ENCODE measurements at places on chromosomes 3 and 15.

DNA sequence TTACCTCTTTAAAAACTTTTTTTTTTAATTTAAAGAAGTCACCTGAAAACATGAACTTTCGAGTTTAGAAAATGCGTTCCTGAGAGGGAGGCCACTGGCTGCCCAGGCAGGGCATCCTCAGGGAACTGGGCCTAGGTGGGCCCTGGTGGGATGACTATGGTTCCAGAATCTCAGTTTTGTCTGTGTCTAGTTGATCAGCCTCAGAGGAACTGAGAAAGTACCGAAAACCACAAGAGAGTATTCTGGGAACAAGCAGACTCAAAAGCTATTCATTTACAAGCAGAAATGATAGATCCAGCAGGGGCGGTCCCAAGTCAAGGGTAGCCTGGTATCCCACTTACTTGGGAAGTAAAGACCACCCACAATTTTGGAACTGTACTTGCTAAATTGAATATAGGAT lies 10.5 kb downstream of the WWTR1 start:
- DNase-seq = no peak

GRCh38 chr3:23044463-23044862 lies 158.7 kb upstream of the UBE2E2 start:
- DNase-seq = no peak

DNA sequence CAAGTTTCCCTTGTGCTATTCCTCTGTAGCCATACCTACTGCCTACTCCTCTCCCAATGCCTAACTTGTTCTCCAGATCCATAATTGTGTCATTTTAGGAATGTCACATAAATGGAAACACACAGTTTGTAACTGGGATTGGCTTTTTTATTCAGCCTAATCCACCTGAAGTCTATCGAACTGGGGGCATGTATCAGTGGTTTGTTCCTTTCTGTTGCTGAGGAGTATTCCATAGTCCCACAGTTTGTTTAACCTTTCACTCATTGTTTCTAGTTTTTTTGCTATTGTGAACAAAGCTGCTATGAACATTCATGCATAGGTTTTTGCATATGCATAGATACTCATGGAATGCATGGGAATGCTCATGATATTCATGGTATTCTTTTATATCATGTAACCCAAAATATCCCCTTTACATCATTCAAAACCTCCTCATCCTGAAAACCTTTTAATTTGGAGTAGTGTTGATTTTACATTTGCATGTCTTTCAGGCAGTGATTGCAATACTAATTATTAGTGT lies 25.9 kb upstream of the LRRC34 start:
- no peak for DNase-seq

GRCh38 chr15:88735212-88735611 lies 68.0 kb upstream of the ACAN start:
- no peak for DNase-seq

DNA sequence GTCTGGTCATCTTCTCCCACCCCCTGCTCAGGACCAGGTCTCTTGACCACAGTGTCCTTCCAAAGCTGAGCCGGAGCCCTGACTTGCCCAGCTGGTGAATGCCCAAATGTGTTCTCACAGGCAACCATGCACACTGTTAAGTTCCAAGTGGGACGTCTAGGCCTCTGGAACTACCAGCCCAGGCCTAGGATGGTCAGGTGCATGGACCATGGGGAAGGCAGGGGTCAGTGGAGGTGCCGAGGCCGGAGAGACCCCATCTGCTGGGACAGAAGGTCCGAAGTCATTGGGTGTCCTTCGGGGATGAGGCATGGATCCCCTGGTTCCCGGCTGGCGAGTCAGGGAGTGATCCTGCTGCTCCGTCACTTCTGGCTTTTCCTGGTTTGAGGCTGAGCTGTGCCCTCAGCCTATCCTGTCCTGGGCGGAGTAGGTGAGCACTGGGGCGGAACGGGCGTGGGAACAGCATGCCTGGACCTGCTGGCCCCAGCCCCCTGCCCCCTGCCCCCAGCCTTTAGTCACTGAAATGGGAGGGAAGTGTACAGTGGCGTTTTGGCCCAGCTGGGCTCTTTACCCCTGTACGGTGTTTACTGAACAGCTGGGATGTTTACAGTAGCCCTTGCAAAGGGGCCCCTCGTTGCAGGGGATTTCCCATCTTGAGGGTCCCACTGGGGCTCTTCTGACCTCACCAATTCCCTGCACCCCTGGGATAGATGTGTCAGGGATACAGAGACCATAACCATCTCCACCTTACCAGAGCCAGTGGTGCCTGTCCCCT lies 12.1 kb downstream of the SEMA3F start:
- DNase-seq = no peak

DNA sequence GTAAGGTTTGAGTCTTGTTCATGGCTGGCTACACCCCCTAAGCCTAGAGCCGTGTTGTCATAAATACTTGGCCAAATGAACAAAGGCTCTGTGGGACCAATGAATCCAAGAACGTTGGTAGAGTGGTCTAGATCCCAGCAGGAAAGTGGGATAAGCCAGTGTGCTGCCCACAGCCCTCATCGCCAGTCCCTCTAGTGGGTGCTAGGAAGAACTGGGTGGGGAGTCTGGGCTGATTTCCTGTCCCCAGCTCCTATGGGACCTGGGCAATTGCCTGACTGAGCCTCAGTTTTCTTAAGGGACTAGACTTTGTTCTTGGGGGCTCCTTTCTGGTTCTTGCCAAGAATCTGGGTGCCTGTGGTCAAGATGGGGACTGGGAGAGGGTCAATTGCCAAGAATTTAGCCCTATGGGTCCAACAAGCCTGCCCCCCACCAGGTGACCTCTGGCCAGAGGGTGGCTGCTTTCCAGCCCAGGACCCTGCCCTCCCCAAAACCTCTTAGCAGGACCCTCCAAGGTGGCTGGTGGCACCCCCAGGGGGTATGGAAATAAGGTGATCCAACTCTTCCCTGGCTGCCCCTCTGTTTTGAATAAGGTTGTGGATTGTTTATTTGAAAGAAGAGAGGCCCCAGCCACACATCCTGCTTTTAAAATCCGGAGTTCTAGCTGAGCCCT lies 42.7 kb downstream of the SMAD6 start:
- DNase-seq = peak; percentile 20

DNA sequence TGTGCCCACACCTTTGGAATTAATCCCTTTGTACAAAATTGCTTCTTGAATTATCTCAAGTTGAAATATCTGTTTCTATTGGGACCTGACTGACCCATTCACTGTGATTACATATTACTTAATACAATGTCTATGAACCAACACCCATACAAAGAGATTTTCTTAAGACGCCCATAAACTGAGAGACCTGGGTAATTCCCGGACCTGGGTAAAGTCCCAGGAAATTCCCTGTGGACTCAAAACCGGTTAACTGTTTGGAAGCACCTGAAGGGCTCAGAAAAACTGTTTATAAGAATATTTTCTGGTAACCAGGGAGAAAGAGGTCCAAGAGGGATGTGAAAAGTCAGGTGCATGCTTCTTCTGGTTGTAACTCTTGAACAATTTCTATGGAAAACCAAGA lies 314.0 kb upstream of the WNT5A start:
- no peak for DNase-seq

GRCh38 chr3:14480207-14481017 lies 59.7 kb downstream of the GRIP2 start:
- peak; percentile 54 for DNase-seq

GRCh38 chr3:185988080-185988815 lies 50.4 kb upstream of the TRA2B start:
- DNase-seq = no peak

DNA sequence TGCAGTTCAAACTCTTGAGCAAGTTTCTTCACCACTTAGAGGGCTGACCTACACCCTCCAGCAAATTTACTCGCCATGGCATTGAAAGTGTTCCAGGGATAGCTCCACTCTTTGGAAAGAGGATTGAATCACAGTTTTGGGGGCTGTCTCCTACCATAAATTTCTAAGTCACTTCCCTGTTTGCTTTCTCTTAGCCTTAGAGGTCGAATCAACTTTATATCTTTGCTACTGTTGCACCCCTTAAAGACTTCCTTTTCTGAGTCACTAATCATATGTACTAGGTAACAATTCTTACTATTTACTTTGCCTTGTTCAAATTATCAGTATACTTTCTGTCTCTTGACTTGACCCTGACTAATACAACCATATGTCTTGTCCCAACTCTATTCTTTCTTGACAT lies 1151.8 kb upstream of the ALCAM start:
- DNase-seq = no peak

DNA sequence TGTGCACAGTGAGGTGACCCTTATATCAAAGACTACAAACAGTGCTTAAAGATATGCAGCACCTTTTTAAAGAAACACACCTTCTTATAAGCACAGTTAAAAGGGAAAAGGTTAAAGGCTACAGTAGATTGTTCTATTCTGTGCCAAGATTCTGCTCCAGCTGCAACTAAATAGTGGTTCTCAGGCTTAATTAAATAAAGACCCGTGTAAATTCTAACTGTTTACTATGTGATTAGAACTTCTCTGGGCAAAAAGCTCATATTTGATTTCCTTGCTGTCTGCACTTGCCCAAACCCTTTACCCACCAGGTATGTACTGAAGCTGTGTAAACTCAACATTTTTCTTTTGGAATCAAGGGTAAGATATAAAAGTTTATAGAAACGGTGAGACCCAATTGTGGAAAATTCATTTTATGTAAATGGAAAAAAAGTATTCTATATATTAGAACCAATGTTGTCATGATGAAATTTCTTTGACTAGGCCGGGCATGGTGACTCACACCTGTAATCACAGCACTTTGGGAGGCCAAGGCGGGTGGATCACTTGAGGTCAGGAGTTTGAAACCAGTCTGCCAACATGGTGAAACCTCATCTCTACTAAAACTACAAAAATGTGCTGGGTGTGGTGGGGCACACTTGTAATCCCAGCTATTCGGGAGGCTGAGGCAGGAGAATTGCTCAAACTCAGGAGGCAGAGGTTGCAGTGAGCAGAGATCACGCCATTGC lies 230.6 kb downstream of the MECOM start:
- DNase-seq = no peak

DNA sequence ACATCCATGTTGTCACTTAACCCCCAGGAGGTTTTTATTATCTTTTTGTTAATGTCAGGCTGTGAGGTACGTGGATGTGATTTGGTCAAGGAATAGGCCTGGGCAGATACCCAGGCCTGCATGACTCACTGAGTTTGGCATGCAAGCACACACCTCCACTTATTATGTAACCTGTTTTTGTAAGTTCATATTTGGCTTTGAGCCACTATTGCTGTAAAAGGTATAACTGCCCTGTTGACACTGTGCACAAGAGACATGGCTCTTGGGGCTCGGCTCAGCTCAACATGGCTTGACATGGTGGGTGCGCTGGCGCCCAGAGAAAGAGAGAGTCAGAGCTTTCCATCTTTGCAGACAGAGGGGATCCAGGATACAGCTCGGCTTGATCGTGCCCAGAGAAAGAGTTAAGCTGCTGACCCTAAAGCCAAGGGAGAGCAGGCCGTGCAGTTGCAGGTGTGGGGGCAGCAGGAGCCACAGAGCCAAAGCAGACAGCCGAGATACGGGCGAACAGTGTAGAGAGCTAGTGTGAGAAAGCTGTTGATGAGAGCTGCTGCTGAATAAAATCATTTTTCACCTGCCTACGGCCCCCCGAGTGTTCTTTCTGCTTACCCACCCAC lies 67.9 kb upstream of the UNC13C start:
- no peak for DNase-seq

DNA sequence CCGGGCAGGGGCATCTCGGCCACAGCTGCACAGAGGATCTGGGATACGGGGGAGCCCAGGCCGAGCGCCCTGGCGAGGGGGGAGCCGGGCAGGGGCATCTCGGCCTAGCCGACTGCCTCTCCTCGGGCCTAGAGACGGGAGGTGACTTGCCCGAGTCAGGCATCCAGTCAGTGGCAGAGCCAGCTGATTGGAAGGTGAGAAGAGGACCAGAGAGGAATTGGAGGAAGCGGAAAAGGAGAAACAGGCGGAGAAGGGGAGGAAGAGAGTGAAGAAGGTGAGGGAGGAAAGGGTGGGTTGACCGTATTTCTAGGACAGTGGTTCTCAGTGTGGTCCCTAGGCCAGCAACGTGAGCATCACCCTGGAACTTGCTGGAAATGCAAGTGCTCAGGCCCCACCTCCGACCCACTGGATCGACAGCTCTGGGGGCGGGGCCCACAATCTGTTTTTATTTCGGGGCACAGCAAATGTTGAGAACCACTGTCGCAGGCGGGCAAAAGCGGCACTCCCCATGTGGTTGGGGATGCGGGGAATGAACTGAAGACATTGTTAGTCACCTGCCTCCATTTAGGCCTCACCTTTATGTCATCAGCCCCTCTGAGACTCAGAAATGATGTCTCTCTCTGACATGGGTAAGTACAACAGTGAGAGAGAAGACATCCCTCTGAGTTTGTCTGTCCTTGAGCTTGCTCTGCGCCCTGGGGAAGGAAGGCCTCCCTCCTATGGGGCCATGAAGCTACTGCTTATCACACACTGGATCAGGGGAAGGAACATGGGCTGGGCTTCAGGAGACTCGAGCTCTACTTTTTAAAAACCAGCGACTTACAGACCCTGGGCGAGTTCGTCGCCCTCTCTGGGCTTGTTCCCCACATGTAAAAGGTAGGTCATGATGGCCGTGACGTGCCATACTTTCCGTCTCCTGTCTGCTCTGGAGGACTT lies 1.0 kb upstream of the MELTF start:
- DNase-seq = no peak

GRCh38 chr3:38658841-38659240 lies 9.4 kb upstream of the SCN5A start:
- no peak for DNase-seq

GRCh38 chr3:178561239-178561638 lies 25.0 kb downstream of the KCNMB2 start:
- no peak for DNase-seq

- DNase-seq = no peak
Observed at GRCh38 chr3:126479642-126480041, 4.0 kb upstream of the ZXDC start.

GRCh38 chr3:104044002-104044401 lies 1322.7 kb upstream of the ALCAM start:
- peak; percentile 26 for DNase-seq

GRCh38 chr15:40358471-40359353 lies 693 bp downstream of the DISP2 start:
- peak; percentile 31 for DNase-seq

- peak; percentile 52 for DNase-seq
Observed at GRCh38 chr3:37862219-37862902, 681 bp downstream of the CTDSPL start.

DNA sequence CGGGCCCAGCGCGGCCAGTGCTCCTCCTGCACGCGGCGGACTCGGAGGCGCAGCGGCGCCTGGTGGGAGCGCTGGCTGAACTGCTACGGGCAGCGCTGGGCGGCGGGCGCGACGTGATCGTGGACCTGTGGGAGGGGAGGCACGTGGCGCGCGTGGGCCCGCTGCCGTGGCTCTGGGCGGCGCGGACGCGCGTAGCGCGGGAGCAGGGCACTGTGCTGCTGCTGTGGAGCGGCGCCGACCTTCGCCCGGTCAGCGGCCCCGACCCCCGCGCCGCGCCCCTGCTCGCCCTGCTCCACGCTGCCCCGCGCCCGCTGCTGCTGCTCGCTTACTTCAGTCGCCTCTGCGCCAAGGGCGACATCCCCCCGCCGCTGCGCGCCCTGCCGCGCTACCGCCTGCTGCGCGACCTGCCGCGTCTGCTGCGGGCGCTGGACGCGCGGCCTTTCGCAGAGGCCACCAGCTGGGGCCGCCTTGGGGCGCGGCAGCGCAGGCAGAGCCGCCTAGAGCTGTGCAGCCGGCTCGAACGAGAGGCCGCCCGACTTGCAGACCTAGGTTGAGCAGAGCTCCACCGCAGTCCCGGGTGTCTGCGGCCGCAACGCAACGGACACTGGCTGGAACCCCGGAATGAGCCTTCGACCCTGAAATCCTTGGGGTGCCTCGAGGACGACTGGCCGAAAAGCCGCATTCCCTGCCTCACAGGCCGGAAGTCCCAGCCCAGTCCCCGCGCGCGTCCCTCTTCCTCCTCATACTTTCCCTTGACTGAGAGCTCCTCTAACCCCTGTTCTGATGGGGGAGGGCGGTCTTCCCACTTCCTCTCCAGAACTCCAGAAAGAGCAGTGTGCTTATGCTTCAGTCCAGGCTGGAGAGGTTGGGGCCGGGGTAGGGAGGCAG lies 1.4 kb upstream of the IL17RC start:
- DNase-seq = peak; percentile 80
